Stomach (tissue), 19 donors: ENCODE measurements at places on chromosomes 7 and 10. TPM values are rescaled to one million over a fixed set of nuclear protein-coding genes. Genes with fewer than 3 reads are reported as not detected.

Gene LLCFC1
- not detected for polyA plus RNA-seq

Gene CLRN3
- not detected for polyA plus RNA-seq

Gene MMS19
- polyA plus RNA-seq: 30.9 TPM

- DNase-seq: peak; percentile 50
Measured at GRCh38 chr10:121406823-121407545, 191.3 kb downstream of the FGFR2 start.

Gene FANK1
- 5.4 TPM for polyA plus RNA-seq
